GM04504 (cell line): ENCODE measurements at places on chromosomes 5 and 9.

DNA sequence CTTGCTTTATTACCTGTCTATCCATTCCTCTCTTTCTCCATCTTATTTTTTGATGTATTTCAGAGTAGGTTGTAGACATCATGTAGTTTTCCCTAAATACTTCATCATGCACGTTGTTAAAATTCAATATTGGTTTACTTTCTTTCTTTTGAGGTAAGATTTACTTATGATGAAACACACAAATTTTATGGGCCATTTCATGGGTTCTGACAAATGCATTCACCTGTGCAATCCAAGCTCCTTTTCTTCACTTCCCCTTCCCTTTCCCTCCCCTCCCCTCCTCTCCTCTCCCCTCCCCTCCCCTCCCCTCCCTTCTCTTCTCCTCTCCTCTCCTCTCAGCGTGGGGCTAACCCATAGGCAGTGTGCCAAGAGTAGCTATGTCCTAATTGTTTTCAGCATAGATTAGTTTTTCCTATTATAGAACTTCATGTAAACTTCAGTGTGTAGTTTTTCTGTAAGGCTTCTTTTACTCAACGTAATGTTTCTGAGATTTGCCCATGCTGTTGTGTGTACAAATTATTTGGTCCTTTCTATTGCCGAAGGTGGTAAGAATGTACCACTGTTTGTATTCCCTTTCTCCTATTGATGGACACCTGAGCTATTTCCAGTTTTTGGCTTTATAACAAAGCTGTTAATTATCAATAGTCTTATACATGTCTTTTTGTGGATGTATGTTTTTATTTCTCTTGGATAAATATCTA lies 92.9 kb upstream of the CLINT1 start:
- DNase-seq = no peak

DNA sequence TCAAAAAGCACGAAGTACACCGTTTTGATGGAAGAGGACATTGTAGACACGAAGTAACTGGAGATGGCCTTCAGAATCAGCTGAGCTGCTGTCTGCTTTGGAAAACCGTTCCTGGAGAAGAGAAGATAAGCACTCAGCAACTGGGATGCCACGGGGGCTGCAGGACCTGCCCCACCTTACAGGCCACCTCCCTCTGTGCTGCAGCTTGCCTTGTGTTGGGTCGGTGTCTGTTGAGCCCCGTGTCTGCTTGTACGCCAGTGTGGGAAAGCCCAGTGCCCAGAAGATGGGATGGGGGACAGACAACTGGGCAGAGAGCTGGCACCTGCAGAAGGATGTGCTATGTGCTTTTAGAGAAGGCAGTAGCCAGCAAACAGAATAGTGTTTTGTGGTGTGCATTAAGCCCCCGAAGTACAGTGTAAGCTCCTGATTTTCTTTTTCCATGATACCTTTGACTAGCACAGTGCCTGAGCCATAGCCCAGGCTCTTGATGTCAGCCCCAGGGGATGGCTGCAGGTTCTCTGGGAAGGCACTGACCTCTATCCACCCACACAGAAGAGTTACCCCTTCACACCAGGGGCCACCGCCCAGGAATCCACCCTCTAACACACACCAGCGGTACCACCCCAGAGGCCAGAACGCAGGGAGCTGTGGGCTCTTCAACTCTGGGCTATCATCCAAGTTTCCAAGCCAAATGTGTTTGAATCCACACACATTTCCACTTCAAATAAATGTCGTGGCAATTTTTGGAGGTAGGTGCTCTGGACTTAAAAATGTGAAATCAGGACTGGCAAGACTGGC lies 63.8 kb downstream of the MACROH2A1 start:
- DNase-seq = no peak

DNA sequence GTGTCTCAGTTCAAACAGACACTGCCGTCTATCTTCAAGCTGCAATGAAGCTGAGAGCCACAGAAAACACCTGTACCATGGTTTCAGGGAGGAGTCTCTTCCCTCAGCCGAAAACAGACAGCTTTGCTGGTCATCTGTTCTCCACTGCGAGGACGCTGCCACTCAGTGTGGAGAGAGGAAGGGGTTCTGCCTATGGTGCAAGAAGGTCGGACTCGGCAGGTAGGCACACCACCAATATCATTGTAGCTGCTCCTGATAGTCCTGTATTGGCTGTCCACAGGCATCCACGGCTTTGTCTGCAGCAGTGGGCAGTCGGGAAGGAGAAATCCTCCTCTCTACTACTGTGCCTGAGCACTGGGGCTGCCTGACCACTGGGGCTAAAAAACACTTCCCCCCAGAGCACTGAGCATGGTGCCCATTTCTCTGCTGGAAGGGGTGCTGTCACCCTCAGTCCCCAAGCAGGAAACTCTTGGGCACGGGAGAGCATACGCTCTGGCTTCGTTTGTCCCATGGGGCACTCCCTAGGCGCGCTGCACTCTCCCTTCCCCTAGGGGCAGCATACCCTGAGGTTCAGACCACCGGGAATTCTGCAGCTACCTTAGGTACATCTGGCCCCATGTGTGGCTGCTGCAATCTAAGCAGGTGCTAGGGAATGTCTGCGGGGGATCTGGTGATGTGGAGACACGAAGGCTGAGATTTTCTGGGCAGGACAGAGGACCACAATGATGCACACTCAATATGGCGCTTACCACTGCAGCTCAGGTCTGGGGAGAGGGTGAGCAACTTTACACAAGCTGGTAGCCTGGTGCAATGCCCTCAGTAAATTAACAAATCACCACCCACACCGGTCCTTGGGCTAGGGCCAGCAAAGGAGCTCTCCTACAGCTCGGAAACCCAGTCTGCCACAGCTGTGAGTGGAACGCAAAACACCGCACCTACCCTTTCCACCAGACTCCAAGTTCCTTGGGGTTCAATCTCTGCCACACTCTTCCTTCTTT lies 880.9 kb upstream of the SEMA6A start:
- DNase-seq = no peak

- no peak for DNase-seq
Measured at GRCh38 chr9:74821636-74822035, 66.1 kb downstream of the TRPM6 start.

GRCh38 chr9:90189306-90189705 lies 453.3 kb downstream of the DIRAS2 start:
- no peak for DNase-seq

DNA sequence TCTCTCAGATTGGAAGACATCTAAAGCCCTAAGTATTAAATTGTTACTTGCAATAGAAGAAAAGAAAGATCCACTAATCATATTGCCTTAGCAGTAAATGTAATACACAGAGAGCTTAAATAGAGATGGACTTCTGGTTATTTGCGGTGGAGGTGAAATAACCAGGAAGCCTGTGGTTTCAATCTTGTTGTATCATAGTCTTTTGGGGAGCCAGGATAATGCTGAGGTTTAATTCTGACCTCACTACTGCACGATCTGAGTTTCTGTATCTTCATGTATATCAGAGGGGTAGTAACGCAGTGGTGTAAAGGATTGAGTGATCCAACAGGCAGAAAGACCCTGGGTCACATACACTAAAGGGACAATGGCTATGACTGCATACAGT lies 71.7 kb downstream of the ANKRD55 start:
- DNase-seq = no peak

DNA sequence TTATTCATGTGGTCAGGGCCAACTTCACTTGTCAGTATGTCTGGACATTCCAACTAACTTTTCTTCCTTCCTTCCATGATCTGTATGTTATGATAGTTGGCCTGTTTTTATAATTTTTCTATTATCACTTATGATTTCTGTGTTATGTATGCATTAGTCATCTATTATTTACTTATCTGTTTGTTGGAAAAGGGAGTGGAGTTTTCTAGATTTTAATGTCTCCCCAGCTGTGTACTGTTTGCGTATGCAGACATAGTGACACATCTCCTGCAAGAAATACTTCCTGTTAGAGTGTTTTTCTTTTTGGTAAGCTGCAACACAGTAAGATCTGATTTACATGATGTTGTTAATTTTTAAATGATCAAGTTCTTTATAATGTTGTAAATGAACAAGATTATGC lies 8.7 kb upstream of the INSYN2B start:
- DNase-seq = no peak

- DNase-seq = no peak
Measured at GRCh38 chr9:10062629-10063395, 550.0 kb downstream of the PTPRD start.

DNA sequence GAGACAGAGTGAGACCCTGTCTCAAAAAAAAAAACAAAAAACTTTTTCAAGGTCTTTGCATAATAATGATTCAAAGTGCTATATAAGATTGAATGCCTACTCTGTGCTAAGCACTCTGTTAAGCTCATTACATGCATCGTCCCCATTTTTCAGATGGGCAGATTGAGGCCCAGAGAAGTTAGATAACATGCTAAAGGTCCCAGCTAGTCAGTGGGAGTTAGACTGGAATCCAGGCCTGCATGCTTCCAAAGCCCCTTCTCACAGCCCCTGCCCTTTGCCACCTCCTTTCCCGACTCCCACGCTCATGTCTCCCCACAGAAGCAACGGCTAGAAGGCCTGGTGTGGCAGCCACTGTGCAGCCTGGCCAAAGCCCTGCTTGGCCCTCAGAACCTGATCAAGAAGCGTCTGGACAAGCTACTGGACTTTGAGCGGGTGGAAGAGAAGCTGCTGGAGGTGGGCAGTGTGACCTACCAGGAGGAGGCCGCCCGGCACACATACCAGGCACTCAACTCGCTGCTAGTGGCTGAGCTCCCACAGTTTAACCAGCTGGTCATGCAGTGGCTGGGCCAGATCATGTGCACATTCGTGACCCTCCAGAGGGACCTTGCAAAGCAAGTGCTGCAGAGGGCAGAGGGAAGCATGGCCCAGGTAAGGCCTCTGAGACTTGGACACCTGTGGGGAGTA lies 40.3 kb downstream of the ARHGEF37 start:
- no peak for DNase-seq

- DNase-seq = no peak
Measured at GRCh38 chr9:79185866-79186265, 385.9 kb upstream of the TLE4 start.

DNA sequence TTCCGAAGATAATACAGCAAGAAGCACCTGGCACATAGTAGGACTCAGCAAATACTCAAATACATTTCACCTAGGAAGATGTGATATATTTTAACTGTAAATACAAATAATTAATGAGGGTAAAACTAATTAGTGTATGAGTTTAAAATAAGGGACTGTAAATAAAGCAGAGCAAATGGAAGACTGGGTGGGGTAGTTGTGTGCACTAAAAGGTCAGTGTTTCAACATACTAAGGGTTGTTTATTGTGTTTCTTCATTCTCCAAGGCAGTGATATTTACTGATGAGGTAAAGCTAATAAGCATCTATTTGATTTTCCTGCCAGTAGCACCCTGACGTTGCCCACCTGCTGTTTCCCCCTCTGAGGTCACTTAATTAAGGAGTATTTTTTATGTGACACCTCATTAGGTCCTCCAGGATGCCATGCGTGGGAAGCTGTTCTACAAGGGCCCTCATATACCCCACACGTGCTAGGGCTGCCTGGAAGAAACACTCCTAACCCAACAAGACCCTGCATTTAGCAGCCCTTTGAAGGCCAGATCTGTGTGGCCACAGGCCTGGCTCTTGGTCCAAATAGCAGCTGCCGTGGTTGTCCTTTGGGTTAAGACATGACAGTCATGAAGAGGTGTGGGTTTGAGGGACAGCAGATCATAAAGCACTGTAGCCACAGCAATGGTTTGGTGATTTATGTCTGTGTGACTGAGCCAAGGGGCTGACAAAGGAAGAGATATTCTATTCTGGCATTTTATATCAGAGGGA lies 97.5 kb upstream of the RPS23 start:
- DNase-seq = no peak

GRCh38 chr5:72597456-72597948 lies 90.3 kb upstream of the ZNF366 start:
- DNase-seq = peak; percentile 64

- DNase-seq = no peak
Measured at GRCh38 chr5:75457691-75458090, 53.7 kb downstream of the CERT1 start.

DNA sequence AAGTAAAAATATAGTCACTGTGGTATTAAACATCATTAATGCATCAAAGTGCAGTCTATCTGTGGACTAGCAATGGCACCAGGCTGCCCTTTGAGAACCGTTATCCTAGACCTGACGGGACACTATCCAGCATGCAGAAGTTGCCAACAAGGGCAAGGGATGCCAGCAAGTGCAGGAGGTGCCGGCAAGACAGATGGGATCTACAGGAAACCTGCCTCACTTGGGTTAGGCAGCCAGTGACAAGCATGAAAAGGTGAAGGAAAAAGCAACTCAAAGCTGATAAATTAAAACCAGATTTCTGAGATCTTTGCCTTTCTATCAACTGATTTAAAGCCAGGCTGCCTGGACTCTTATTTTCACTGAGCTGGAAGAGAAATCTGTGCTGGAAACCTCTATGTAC lies 315.2 kb upstream of the PDE4D start:
- DNase-seq = no peak

GRCh38 chr5:137627706-137628105 lies 108.2 kb downstream of the KLHL3 start:
- DNase-seq = no peak

GRCh38 chr5:166433679-166434078 lies 1857.8 kb upstream of the WWC1 start:
- no peak for DNase-seq

DNA sequence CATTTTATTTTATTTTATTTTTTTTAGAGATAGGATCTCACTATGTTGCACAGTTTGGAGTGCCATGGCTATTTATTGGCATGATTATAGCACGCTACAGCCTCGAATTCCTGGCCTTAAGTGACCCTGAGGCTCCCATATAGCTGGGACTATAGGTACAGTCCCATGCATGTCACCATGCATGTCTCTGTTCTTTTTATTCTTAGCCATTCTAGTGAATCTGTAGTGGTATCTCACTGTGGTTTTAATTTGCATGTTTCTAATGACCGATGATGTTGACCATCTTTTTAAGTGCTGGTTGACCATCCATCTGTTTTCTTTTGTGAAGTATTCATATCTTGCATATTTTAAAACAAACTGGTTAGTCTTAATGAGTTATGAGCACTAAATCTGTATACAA lies 76.1 kb downstream of the SLC44A1 start:
- DNase-seq = no peak
